Fibroblast of lung (primary cell): ENCODE measurements at places on chromosomes 12 and 14. TPM values are rescaled to one million over a fixed set of nuclear protein-coding genes. Genes with fewer than 3 reads are reported as not detected.

Gene METTL17
- 28.4 and 31.6 TPM in 2 replicates for total RNA-seq

Gene MDM2
- 233 and 240 TPM in 2 replicates for total RNA-seq

Gene PPP1R1A
- total RNA-seq = not detected in 2 replicates

Gene ANHX
- not detected in 2 replicates for total RNA-seq

Gene SLC4A8
- 3.3 and 7.3 TPM in 2 replicates for total RNA-seq

Gene KRT3
- total RNA-seq = not detected in 2 replicates

Gene GPRC5D
- not detected in 2 replicates for total RNA-seq

Gene NRL
- 0.77 and 0.99 TPM in 2 replicates for total RNA-seq

Gene IAPP
- not detected in 2 replicates for total RNA-seq

Gene SINHCAF
- total RNA-seq = 13.2 and 14.4 TPM in 2 replicates

Gene CCDC197
- not detected in 2 replicates for total RNA-seq

Gene LRTM2
- not detected in 2 replicates for total RNA-seq

Gene LAG3
- 0.17 and 0.26 TPM in 2 replicates for total RNA-seq

Gene DMAC2L
- 3.1 and 4.8 TPM in 2 replicates for total RNA-seq

Gene TMEM132C
- total RNA-seq = under 0.01 TPM in 1 of 2 replicates, not detected in the other

Gene PPM1A
- total RNA-seq = 21.8 and 25.9 TPM in 2 replicates

Gene EFCAB11
- 2.6 and 2.8 TPM in 2 replicates for total RNA-seq

Gene SLC5A8
- not detected in 2 replicates for total RNA-seq

Gene RNASE3
- not detected in 2 replicates for total RNA-seq

Gene AJUBA
- 57.0 and 84.9 TPM in 2 replicates for total RNA-seq

Gene GPR65
- under 0.01 and 0.17 TPM in 2 replicates for total RNA-seq

Gene TAS2R7
- not detected in 2 replicates for total RNA-seq

Gene MIP
- not detected in 2 replicates for total RNA-seq

Gene NKX2-1
- total RNA-seq = not detected in 2 replicates

Gene ZNF605
- 9.2 and 15.2 TPM in 2 replicates for total RNA-seq

Gene DHRS2
- total RNA-seq = not detected in 2 replicates

Gene CAPZA3
- not detected in 2 replicates for total RNA-seq

Gene OSGEP
- total RNA-seq = 29.5 and 34.0 TPM in 2 replicates

Gene PZP
- total RNA-seq = not detected in 2 replicates

Gene RNASE13
- not detected in 2 replicates for total RNA-seq

Gene TAS2R19
- 3.1 and 5.3 TPM in 2 replicates for total RNA-seq
